ENCODE measurements at places on chromosomes 13 and 19.
A peak's percentile ranks its signal among the peaks of the same experiment; 100 is the strongest.

DNA sequence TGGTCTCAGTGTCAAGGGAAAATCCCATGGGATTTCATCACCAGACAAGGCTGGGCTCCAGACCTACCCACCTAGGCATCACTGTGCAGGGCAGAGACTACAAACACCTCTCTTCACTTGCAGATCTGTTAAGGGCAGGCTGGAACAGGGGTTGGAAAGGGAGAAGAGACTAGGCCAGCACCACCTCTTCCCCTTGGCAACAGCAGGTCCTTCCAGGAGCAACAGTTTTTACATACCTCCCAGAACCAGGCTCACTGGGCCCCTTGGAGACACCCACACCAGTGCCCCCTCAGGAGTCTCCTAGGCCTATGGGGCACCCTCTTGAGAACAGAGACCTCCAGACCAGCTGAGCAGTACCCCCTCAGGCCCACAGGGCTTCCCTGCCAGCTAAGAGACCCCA is 2.5 kb upstream of the UBE2M start:
- DNase-seq = no peak

DNA sequence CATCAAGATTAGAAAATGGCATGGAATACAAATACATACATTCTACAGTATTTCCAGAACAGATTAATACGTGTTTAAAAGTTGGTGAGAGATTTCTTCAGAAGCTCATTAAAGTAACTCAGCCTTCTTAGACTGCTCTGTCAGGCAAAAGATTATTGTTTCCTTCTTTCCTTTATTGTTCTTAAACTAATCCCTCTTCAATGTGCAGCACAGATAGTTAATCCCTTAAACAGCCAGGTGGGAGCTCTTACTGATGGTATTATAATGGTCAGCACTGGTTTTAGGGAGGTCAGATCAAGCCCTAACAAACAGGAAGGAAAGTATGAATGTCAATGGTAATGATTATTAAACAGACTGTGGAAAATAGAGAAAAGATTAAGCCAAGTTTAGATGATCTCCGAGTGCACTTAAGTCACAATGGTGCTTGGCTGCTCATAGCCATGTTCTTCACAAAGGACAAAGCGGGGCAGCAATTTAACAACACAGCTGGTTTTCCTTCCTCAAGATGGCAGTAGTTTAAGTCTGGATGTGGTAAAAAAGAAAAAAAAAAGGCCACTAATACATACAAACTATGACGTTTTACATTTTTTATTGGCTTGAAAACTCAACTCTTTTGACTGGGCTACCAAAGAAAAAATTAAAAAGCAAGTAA is 992.6 kb downstream of the PCDH9 start:
- DNase-seq = no peak

DNA sequence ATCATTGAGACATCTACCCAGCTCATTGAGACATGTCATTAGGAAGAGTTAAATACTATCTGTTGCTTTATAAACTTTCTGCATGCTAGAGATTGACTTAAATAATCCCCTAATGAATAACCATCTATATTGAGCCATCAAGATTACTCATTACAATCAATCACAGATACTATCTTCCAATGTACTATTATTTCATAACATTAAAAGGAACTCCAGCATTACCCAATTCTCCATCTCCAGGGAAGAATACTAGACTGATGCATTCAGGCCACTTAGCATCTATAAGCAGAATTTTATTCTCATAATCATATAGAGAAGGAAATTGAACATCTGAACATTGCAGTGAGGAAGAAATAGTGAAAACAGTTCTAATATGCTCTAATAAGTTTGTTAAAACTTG is 8.0 kb downstream of the EPSTI1 start:
- DNase-seq = no peak

DNA sequence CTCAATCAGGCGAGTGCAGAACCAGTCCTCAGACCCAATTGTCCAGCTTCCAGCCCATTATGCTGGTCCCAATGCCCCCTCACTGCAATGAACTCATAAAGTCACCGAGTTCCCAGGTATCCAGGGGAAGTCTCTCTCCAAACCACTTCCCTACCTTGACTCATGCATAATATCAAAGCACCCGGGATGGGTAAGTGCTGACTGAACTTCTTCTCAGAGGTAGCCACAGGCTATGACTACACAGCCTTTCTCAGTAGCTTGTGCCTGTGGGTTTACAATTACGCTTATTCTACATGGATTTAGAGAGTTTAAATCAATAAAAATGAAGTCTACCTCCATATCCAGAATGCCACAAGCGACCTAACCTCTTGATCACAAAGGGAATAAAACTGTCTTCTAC is 1.7 kb upstream of the C13orf42 start:
- no peak for DNase-seq

GRCh38 chr19:39823686-39824085 is 10.3 kb downstream of the DYRK1B start:
- no peak for DNase-seq

DNA sequence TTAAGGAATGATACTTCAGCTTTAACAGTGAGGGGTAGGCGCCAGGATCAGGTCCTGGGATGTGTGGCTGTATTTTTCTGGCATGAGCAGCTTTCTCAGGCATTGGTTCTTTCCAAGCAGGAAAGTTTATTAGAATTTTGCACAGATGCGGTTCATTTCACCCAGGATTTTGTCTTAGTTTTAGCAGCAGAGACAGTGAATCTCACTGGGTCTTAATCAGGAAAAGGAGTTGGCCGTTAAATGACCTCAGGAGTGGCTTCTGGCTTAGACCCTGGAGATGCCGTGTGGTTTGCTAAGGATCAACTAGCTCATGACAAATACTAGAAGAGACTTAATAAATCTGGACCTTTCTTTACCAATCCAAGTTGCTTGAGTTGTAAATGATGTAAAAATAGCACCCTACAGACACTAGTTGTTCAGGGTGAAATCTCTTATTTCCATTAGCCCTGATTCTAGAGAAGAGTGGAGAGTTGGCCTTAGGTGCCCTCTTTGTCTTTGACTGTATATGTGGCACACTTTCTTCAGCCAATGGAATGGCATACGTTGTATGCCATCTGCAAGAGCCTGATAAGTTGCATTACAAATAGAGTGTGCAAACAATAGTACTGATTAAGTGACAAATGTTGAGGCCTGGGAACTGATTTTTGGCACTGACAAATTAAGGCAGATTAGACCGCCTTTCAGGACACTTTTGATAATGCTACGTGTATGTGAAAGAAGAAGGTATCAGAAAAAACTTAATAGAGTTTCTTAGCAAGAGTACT is 34.0 kb downstream of the LRCH1 start:
- no peak for DNase-seq

DNA sequence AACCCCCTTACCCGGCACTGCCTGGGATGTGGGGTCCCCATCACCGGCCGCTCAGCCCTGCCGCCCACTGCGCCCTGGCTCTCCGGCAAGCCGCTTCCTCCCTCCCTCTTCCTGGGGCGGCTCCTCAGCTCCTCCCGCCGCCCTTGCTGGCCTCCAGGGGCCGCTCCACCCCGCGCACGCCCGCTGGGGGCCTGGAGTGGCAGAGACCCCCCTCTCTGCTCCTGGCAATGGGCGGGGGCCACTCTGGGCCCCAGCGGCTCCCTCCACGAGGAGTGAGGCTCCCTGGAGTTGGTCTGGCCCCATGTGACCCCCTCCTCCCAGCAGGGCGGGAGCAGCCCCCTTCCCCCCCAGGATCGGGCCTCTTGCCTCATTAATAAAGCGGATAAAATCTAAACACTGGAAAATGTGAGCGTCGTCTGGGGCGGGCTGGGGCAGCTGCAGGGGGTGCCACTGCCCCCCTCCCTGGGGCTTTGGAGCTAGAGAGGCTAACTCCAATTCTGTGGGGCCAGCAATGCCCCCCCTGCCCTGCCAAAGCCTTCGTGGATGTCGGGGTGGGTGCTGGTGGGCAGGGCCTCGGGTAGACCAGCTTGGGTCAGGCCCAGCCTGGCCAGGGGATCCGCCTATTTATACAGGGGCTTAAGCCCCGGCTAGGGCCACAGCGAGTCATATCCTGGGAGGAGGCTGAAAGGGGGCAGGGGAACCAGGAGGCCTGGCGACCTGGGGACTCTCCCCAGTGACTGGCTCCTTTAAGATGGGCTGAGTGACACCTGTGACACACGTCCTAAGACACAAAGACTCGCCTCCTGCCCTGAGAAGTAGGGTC is at the start of gene PTGER1:
Gene PTGER1 (minus strand): TSS at position 104 of the 823 bp plus-strand sequence. CDS start 1,034 bp downstream, outside the sequence.
- peak; percentile 73 for DNase-seq

- DNase-seq = peak; percentile 35
Measured at GRCh38 chr19:49442354-49442753, 1.0 kb upstream of the SLC17A7 start.

Data from A172 (cell line).